ENCODE measurements at places on chromosomes 2 and 18.
A peak's percentile ranks its signal among the peaks of the same experiment; 100 is the strongest.

- DNase-seq, result no peak
These were observed 62.3 kb upstream of the SPAG16 start for GRCh38 chr2:213221957-213222356.

DNA sequence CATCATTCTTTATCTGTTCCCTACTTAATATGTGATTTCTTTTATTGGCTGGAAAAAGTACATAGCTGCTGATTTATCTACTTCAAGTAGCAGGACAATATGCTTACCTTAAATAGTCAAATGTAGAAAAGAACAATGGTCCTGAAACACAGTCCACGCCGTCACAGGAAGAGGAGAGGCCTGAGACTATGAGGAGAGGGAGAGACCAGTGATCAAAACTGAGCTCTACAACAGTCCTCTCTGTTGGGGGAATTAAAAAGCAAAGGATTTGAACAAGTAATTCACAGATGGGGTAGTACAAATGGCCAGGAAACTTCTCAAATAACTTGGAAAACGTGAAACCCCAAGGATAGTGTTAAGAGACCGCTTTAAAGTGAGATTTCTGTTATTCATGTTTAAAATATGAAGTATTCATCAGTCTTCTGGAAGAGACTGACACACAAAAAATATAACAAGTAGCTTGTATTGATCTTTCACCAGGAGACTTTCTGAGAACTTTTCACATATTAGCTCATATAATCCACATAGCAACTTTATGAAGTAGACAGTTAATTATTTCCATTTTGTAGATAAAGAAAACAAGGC, 20.2 kb downstream of the SCYGR8 start:
- no peak for DNase-seq

DNA sequence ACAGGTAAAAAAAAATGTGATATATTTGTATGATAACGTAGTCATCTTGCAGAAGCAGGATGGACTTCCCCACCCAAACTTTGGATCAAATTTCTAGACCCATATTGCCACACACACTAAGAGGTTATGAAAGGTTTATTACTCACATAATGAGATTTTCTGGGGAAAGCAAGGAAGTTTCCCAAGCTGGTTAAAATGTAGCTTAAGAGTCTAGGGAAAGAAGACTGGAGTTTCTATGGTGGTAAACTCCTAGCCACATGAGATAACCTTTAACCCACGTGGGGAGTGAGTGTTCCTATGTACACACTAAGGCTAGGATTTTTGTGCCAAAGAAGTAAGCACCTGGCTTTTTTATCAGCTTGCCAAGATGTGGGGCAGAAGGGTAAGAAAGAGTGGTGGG, 335.7 kb upstream of the UBE2E3 start:
- DNase-seq, result no peak

- no peak for DNase-seq
These were observed 10.6 kb downstream of the MYO1B start for GRCh38 chr2:191255756-191256312.

DNA sequence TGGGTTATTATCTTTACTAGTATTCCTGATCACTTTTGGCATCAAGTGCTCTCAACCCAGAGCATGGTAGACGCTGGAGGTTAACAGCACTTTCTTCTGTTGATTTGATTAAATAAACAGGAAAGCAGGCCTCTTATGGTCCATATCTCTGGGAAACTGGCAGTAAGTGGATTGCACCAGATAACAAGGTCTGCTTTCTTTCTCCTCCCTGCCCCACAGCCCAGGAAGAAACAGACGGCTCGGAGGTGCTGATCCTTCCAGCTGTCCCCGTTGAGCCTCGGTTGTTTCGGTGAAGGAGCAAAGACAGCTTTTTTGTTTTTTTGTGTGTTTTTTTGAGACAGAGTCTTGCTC, 100.8 kb upstream of the KCTD1 start:
- DNase-seq, result no peak

GRCh38 chr2:226489775-226490541, 309.7 kb downstream of the IRS1 start:
- DNase-seq, result no peak

DNA sequence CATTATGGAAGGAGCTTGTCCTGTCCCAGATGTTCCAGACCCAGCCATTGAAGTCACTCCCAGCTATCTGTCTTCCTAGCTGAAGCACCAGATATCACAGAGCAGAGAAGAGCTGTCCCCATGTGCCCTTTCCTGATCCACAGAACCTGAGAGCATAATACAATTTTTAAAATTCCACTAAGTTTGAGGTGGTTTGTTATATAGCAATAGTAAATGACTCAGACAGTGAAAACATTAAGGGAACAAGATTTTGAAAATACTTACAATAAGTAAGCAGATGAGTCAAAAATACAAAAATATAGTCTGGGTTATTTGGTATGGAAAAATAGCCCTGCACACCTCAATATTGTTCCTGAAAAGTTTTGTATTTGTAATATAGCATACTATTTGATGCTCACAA, 85.8 kb upstream of the GLS start:
- no peak for DNase-seq

- DNase-seq, result no peak
These were observed 1.6 kb upstream of the RIOK3 start for GRCh38 chr18:23451491-23451890.

DNA sequence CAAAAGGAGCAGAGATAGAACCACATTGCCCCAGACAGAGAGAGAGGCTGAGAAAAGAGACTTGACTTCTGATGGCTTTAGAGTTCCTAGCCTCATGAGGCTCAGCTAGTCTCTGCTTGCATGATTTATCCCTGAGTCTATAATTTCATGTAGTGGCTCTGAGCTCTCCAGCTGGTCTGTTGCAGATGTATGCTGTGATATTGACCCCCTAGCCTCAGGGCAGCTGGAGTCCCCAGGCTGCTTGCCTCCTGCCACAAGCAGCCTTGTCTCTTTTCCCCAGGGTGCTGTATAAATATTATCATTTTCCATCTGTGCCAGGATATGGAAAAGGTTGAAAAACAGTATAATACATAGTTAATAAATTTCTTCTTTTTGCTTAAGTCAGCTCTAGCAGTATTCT, 467.6 kb upstream of the CWC22 start:
- DNase-seq, result no peak

DNA sequence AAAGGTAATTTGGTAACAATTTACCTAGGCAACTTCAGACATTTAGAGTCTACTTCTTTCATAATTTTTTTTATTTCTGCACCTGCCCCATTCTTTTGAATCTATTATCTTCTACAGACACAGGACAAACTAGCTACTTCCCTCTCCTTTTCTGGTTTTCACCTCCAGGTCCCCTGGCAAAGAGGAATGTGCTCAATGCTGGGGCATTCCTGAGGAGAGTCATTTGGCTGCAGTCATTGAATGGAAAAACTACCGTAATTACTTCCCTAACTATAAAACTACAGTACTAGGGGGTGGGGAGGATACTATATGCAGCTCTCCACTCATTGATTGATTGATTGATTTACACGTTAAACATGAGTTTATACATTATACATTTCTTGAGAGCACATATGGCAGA, 11.2 kb upstream of the ARHGAP28 start:
- no peak for DNase-seq

- DNase-seq, result no peak
These were observed 74.9 kb upstream of the AGAP1 start for GRCh38 chr2:235418918-235419317.

GRCh38 chr18:12031846-12032245, 50.5 kb downstream of the IMPA2 start:
- no peak for DNase-seq

DNA sequence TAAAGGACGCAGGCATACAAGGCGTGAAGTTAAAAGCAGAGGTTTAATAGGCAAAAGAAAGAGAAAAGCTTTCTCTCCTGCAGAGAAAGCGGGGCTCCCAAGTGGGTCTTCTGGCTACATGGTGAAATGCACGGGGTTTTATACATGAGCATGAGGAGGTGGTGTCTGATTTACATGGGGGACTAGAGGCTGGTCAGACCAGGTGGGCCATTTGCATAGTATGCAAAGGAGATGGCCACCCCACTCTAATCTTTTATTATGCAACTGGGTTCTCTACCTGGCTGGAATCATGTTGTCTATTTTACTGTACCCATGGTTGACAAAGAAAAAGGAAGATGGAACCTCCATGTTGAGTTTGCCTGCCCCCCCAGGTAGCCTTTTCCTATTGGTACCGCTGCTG, 356.2 kb downstream of the KCNJ3 start:
- DNase-seq, result no peak

DNA sequence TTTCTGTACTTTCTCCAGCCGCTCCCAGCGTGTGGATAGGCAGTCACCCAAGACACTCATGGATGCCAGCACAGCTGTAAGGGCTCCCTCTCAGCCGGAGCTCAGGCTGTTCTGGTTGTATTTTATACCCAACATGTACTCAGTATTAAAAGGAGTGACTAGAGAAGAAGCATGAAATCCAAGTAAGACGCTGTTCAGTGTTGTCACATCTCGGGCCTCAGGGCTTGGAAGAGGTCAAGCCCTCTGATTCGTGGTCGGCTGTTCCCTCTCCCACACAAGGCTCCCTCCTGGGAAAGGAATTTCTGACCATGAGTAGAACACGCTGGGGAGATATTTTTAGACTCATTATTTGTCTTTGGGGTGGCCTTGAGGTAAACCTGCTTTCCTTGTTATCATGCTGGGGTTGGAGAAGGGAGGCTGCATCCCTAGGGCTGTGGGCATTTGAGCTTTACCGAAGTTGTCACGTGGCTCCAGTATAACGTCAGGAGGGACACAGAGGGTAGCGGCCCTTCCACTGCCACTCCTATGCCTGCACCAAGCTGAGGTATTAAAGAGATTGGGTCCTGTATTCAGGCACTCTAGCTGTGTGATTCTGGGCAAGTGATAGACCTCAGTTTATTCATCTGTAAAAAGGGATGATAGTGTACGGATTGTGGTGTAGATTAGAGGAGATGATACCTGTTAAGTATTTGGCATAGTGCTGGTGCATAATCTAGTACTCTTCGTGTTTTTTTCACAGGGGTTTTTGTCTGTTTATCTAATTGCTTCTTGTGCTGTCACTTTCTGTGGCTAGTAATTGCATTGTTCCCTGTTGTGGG, 34.1 kb downstream of the HK2 start:
- DNase-seq, result no peak

- DNase-seq, result no peak
These were observed 11.9 kb downstream of the BCL2 start for GRCh38 chr18:63307551-63308200.

- DNase-seq, result no peak
These were observed 214.5 kb downstream of the ZBTB7C start for GRCh38 chr18:48194591-48195181.

DNA sequence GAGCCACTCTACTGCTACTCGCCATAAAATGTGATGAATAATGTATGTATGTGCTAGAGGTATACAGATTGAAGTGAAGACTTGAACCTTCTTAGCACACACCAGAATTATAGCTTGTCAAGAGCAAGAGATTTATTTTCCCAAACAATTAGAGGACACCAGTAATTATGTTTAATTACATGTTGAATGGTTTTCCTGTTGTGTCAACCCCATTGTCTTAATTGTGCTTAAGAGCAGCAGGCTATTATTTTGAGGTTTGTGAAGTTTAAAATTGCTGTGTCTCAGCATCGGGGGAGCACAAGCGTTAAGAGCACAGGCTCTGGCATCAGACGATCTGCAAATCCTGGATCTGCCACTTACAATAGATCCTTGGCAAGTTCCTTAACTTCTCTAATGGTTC, 29.0 kb downstream of the KIF5C start:
- DNase-seq, result no peak

GRCh38 chr2:172374318-172375240, 52.8 kb upstream of the ITGA6 start:
- DNase-seq, result no peak

GRCh38 chr18:25360301-25360899, 8.4 kb upstream of the ZNF521 start:
- no peak for DNase-seq

- peak; percentile 24 for DNase-seq
These were observed 82.5 kb downstream of the SPRED2 start for GRCh38 chr2:65349863-65350262.

GRCh38 chr2:240581811-240582210, 4.7 kb upstream of the CAPN10 start:
- DNase-seq, result no peak

DNA sequence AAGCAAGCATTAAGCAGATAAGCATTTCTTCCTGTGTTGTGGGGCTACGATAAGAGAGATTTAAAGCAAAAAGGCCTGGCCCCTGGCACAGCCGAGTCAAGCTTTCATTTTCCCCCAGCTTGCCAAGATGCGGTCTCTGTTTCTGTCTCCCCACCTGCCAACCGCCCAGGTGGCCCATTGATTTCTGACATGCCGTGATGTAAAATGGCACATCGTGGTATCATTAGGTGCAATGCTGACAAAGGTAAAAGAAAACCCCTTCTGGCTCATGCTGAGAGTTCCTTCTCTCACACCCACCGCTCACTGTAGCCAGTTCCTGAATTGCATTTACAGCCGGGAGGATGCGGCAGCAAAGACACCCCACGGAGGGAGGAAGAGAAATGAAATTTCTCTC, 62.8 kb downstream of the BOD1L2 start:
- no peak for DNase-seq

Measured in NCI-H187 (cell line).